Fibroblast of villous mesenchyme (primary cell): ENCODE measurements at places on chromosomes 16 and 17. TPM values are rescaled to one million over a fixed set of nuclear protein-coding genes. Genes with fewer than 3 reads are reported as not detected.
A peak's percentile ranks its signal among the peaks of the same experiment; 100 is the strongest.

Gene CUEDC1
- total RNA-seq = 21.6 and 22.9 TPM in 2 replicates

Gene CORO6
- 5.6 and 7.4 TPM in 2 replicates for total RNA-seq

- DNase-seq = peak; percentile 46
These were observed 22.5 kb downstream of the VPS53 start for GRCh38 chr17:692116-692515.

- no peak for DNase-seq
These were observed 33.7 kb downstream of the ADCY9 start for GRCh38 chr16:4082474-4083044.

Gene CRYBA1
- 0.43 TPM in 1 of 2 replicates, not detected in the other for total RNA-seq

DNA sequence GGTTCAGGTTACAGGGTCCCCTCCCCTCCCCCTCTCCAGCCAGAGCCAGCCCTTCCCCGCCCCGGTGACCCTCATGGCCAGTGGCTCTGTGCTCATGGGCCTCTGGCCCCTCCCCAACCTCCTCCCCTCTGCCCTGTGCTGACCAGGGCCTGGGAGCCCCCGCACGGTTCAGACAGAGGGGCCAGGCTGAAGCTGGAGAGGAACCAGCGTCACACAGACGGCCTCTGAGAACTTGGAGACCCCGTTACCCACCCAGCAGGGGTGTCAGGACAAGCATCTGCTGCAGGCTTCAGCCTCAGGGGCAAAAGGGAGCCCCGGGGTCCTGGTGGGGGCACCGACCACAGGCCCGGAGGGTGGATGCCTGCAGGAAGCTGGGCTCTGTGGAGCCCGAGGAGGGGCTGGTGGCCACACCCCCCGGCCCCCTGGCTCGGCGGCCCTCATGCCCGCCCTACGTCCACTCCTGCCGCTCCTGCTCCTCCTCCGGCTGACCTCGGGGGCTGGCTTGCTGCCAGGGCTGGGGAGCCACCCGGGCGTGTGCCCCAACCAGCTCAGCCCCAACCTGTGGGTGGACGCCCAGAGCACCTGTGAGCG is at the start of gene WFIKKN1:
Gene WFIKKN1 (plus strand): TSS at position 171 of the 591 bp plus-strand sequence. CDS start 269 bp downstream, at position 440.
- no peak for DNase-seq

DNA sequence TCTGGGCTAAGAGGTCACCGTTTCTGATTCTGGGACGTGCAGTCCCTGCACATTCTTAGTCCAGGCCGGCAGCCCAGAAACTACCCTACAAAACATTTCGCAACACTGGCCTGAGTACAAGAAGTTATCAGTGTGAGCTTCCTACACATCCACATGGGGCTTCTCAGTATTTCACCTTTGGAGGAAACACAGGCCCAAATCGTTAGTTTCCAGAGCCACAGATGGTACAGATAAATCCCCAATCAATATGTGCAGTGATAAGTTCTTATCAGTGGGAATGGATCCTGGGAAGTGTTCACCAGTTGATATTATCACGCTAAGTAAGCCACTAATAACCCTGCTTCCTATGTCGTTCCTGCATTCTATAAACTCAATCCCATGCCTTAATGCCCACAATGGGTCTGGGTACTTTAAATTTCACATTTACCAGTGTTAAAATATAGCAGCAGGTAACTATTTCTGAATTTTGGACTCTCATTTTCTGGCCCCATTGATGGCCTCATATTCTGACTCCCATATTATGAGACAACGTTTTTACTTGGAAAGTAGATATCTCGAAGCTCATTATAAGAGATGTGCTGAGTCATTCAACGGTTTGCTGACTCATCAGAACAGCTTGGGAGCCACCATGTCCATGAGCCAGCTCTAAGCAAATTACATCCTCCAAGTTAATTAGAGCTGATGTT is 370.2 kb upstream of the MAF start:
- peak; percentile 78 for DNase-seq

DNA sequence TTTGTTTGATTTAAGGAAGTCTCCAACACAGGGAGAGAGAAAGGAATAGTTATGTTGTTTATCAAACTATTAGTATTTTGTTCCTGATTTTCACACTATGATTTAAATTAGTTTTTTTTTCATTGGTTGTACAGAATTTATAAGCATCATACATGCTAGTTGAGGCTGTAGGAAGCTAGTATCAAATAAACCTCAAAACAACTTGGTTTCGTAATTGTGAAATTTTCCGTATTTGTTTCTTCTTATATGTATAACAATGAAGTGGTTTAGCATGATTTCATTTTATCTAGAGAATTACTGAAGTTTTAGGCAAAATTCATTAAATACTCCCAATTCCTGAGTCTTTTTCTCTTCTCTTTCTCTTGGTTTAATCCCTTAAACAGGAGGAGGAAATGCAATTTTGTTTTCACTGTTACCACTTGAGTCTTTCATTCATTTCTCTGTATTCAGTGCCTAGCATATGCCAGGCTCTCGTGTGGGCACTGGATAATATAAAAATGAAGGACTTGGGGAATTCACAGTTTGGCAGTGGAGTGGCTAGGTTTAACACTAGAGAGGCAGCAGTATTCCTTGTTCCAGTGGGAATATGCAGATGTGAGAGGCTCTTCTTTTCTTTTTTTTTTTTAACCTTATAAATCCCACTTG is 1.8 kb downstream of the CYLD start:
- peak; percentile 11 for DNase-seq

Gene TPSG1
- total RNA-seq = not detected in 2 replicates

Gene HS3ST3B1
- total RNA-seq = 7.4 and 10.4 TPM in 2 replicates

Gene AURKB
- total RNA-seq = 12.9 and 19.0 TPM in 2 replicates

DNA sequence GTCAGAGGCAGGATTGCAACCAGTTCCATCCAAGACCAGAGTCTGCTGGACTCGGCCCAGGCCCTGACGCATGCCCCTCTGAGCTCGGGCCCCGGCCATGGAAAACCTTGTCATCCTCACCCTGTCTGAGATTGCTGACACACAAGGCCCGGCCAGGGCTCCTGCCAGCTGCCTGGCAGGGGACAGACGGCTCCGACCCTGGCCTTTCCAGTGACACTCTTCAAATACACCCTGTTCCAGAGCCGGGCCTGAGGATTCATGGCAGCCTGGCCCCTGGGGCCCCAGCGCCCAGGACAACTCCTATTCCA is 3.2 kb upstream of the PABPN1L start:
- no peak for DNase-seq

Gene ST3GAL2
- total RNA-seq = 42.7 and 51.2 TPM in 2 replicates
